Left ventricle myocardium superior (tissue), 1 donor: ENCODE measurements at places on chromosomes 4 and X.

- DNase-seq = no peak
Observed at GRCh38 chrX:39690541-39691415, 407.0 kb downstream of the BCOR start.

GRCh38 chr4:95161781-95162469 is 386.8 kb downstream of the UNC5C start:
- no peak for DNase-seq

DNA sequence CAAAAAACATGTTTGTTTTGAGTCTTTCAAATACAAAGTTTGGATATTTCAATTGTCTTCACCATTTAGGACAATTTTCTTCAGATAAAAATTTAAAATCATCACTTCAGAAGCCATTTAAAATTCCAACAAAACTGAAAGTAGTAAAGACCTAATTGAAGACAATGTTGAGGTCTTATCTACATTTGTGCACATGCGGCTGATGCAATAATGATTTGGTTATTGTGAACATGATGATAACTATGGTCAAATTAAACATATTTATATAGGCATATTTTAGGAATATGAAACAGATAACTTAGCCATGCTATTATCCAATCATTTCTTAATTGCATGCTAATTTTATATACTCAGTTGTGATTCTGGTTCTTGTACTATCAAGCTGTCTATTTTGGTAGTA is 407.5 kb downstream of the GALNTL6 start:
- DNase-seq = no peak

GRCh38 chrX:149374751-149375150 is 130.4 kb downstream of the IDS start:
- DNase-seq = no peak

DNA sequence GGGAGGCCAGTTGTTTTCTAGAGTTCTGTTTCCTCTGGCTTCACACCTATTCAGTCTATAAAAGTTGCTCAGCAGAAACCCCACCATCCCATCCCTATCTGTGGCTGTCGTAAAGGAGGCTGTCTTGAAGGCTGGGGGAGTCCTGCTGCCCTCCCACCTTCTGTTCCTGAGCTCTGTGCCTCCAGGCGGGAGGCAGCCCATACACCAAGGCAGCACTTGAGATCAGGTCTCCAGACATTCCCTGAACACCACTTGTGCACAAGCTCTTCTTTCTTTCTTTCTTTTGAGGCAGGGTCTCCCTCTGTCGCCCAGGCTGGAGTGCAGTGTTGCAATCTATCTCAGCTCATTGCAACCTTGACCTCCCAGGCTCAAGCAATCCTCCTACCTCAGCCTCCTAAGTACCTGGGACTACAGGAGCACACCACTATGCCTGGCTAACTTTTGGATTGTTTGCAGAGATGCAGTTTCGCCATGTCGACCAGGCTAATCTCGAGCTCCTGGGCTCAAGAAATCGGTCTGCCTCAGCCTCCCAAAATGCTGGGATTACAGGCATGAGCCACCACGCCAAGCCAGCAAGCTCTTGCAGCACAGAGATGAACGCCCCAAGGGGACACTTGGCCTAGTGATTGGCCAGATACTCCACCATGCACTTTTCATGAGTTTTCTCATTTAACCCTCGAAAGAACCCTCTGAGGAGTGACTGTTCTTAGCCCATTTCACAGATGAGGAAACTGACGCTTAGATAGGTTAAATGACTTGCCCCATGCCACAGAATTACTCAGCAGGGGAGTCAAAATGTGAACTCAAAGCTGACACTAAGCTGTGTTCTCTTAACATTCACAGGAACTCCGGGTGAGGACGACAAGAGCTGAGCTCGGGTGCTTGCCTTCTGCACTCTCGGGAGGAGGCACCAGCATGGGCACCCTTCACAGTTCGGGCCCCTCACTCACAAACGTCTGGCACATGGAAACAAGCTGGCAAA is 55.8 kb upstream of the ENPP6 start:
- DNase-seq = no peak

DNA sequence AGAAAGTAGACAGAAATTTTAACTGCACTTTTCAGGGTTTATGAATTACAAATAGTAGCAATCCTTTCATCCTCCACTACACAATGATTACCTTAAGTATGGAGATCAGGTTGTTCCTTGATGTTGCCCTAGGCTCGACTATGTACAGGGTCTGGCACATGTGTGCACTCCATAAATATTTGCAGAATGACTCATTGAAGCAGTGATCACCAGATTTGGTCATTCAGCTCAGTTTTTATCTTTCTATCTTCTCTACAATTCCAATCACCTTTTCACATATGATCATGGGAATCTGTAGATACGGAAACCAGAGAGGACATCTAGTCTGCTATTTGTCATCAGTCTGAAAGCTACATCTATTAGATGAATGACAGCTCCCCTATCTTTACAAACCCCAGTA is 171.7 kb upstream of the HCCS start:
- DNase-seq = no peak

- no peak for DNase-seq
Observed at GRCh38 chrX:22165732-22166457, 106.8 kb upstream of the CBLL2 start.

DNA sequence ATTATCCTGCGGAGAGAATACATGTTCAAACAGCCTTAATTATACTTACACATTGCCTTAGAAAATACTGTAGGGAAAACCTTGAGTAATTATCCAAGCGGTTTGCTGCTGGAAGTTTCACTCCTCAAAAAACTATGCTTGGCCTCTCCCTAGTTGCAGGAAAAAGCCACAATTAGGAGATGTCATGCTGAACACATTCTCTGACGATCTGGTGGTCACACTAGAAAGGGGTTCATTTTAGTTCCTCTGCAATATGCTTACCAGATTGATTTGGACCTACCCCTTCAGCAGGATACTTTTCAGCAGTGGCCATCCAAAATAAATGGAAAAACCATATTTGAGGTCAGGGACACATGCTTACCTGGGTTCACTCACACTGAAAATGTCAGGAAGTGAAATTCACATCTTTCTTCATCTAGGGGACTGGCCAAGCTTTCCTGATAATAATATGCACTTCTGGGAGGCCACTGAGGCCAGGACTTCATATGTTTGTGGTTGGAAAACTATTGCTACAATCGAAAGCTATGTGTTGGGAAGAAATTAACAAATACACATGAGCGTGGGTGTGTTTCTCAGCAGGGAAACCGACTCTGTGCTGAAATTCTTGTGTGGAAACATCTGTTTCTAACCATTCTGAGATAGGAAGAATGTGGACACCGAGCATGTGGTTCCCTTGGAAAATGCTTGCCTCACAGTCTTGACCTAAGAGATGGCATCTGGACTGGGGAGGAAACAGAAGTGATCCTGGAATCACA is 68.8 kb downstream of the ATXN3L start:
- DNase-seq = no peak

DNA sequence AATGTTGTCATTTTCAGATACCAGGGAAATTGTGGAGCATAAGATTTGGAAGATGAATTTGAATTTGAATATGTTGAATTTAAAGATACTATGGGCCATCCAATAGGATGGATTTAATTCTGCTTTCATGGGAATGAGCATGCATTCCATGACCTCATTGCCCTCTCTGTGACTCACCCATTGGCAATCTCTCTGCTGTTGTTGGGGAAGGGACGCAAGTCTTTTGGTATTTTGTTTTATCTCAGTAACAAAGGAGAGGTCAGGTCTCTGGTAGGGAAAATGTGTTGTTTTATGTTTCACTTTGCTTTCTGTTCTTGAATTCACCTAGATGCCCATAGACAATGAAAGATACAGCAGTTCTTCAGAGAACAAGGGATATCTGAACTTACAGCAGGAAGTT is 42.1 kb upstream of the MAGEA4 start:
- no peak for DNase-seq

DNA sequence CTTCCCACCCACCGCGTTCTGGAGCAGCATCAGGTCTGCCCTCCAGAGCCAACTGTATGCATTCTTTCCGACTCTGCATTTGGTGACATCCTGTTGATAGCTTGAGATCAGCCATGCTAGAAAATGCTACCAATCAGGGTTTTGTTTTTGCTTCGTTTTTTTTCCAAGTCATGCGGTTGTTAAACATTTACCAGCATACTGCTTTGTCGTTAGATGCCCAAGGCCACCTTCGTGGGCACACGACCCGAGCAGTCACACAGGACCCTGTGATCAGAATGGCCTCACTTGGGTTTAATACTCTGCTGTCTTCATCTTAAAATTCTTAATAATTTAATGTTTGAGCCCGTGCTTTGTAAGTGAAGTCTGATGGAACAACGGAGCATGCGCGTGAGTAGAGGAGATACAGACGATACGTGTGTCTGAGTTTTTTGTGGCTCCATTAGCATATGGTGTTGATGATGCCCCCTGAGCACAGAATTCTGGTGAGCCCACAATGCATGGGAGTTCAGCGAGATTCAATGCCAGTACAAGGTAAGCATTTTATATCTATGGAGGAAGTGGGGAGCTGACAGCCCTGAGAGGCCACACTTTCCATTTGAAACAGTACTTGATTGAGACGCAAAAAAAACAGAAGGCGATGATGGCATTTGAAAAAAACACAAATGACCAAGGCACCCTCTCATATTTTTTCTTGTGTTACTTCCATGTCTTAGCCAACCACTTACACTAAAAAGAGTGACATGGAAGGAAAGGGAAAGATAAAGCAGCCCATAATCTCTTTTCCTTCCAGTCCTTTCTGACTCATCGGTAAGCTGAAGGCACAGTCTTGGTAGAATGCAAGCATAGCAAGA is 323.6 kb downstream of the BCOR start:
- no peak for DNase-seq

GRCh38 chr4:98664959-98665358 is 6.5 kb upstream of the TSPAN5 start:
- no peak for DNase-seq

GRCh38 chr4:153169776-153170175 is 34.5 kb upstream of the TRIM2 start:
- no peak for DNase-seq

- DNase-seq = no peak
Observed at GRCh38 chr4:160864253-160864652, 1299.5 kb downstream of the FSTL5 start.

DNA sequence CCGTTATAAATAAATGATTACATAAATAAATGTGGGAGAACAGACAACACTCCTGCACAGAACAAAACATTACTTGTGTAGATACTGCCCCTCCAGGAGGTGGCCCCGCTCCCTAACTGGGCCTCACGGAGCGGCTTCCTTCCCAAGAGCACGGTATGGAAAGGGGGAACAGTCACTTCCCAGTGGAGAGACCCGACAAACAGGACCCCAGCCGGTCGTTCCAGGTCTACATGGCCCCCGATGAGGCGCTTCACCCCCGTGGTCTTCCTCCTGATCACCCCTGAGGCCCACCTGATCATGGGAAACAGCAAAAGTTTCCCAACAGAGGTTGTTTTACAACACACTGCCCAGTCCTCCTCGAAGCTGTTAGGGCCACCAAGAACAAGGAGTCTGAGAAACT is 6.6 kb upstream of the SLC6A8 start:
- no peak for DNase-seq

- DNase-seq = no peak
Observed at GRCh38 chrX:96480081-96480480, 204.6 kb upstream of the DIAPH2 start.

DNA sequence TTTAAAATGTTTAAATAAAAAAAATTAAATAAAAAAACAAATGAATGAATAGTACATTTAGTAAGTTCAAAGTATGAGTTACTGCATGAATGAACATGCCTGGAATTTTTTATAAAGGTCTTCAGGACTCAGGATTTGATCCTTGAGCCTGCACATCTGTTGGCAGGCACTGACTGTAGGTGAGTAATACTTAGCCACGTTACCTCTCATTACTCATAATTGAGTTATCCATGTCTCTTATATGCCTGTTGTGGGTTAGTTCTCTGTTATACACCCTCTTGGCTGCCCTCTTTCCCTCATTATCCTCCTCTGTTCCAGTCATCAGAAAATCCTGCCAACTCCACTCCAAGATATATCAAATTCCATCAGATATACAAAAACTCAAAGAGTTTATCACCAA is 276.0 kb downstream of the FBXW7 start:
- DNase-seq = no peak

DNA sequence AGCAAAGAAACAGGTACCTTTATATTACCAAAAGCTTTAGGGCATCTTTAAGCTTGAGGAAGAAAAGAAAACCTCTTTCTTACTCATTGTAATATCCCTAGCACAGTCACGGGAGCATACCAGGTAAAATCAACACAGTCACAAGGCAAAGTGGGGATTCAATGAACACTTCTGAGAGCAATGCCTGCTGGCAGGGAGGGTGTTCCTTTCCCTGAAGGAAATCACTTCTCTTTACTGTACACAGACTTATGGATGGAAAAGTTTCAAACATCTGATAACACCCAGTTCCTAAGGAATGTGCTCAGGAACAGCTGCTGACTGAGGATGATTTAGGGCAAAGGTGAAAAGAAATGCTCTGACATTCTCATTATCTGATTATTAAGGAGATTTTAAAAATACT is 94.8 kb downstream of the MAML3 start:
- DNase-seq = no peak

GRCh38 chrX:119402588-119402987 is 3.5 kb downstream of the SLC25A43 start:
- DNase-seq = no peak

GRCh38 chrX:39551762-39552161 is 546.0 kb downstream of the BCOR start:
- no peak for DNase-seq

- no peak for DNase-seq
Observed at GRCh38 chr4:110641218-110641617, 18.3 kb upstream of the PITX2 start.

- DNase-seq = no peak
Observed at GRCh38 chrX:134426281-134426680, 33.7 kb upstream of the HPRT1 start.

- DNase-seq = no peak
Observed at GRCh38 chrX:110427076-110427475, 68.4 kb downstream of the RTL9 start.

- DNase-seq = no peak
Observed at GRCh38 chrX:111336141-111336540, 65.9 kb upstream of the CAPN6 start.

DNA sequence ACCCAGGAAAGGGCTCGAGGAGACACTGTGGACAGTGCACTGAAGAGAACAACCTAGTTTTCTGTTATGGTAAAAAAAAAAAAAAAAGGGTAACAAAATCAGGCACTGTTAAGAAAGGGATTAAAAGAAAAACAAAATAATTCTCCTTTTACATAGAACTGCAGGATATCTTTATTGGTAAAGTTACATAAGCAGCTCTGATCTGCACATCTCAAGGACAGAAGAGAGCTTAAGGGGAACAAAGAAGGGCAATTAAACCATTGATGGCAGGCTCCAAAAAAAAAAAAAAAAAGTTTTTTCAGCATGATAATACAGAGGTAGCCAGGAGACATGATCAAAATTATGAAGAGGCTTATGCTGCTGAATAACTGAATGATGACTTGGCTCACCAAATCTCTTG is 85.0 kb downstream of the HDAC8 start:
- DNase-seq = no peak

GRCh38 chrX:79618280-79618679 is 251.1 kb upstream of the ITM2A start:
- no peak for DNase-seq

DNA sequence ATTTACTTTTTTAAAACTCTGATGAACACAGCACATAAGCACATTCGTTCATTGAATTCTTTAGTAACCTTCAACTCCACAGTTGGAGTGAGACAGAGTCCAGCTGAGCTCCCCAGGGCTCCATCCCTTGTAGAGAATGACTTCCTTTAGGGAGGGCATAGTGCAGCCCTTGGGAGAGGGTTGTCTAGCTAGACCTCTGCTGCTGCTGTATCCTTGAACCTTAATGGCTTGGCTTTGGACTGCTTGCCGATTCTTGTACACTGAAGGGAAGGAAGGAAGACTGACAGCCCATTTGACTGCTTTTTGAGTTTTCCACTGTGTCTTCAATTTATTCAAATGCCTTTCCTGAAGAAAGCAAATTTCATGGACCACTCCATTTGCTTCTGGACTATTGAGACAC is 19.4 kb upstream of the FGG start:
- no peak for DNase-seq
